Activated B cell treated with CpG ODN at 0.5 μM for 24 hours (primary cell): ENCODE measurements at places on chromosomes 16 and 17.

DNA sequence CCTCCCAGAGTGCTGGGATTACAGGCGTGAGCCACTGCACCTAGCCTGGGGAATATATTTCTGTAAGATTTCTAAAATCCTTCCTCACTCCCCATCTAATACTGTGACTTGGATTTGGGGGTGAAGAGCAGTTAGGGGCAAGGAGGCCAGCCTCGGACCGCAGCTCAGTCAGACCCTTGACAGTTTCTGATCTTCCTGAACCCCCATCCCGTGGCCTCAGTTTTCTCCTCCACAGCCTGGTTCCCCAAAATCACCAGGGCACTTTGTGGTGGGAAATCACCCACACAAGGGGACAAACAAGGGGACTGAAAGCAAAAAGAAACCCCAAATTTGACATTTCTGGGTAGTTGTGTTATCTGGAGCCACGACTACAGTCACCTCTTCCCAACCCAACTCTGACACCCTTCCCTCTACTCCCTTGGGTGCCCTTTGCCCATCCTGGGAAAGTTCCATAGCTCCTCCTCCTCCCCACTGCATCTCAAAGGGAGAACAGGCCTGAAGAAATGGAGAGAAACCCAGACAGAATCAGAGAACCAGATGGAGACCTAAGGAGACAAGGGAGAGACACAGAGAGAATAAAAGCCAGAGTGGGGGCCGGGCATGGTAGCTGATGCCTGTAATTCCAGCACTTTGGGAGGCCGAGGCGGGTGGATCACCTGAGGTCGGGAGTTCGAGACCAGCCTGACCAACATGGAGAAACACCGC is 2.8 kb upstream of the STAT5A start:
- no peak for DNase-seq
- H3K27ac ChIP-seq: peak overlapping the region; percentile 35
- H3K4me1 ChIP-seq: peaks cover 38% of the 10 kb centered on the region
- H3K27me3 ChIP-seq: no peaks in the 10 kb centered on the region
- H3K36me3 ChIP-seq: peaks cover 12% of the 10 kb centered on the region
- H3K4me3 ChIP-seq: no peak overlapping the region

DNA sequence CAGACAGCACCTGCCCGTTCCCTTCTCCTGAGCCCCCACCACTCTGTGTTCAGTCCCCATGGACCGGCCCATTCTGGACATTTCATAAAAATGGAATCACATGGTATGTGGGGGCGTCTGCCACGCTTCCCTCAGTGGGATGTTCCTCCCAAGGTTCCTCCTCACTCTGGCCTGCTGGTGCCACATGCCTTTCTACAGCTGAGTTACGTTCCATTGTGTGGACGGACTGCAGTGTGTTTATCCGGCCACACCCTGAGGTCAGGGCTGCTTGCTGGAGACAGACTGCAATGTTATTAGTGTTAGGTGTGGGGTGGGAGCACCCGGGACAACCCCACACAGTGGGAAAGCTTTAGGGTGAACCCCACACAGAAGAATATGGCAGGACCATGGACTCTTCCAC is 5.9 kb upstream of the AATK start:
- H3K4me1 ChIP-seq: peaks cover 1% of the 10 kb centered on the region
- H3K27ac ChIP-seq: no peak overlapping the region
- no peak overlapping the region for H3K4me3 ChIP-seq

DNA sequence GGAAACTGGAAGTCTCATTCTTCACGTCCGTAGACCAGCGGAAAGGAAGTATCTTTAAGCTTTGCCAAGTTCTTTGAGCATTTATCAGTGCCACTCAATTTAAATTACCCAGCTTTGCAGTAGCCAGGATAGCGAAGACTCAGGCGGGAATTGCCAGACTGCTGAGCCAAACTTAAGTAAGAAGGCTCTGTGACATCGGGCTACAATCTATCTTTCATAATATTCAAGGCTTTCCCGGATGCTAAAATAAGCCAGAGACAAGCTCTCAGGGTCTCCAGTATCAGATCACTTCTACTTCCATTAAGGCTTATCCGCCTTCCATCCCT is 436 bp upstream of the BRIP1 start:
- peaks cover 16% of the 10 kb centered on the region for H3K36me3 ChIP-seq
- no peak for DNase-seq
- peak overlapping the region; percentile 94 for H3K4me3 ChIP-seq
- H3K27ac ChIP-seq: peak overlapping the region; percentile 83
- peaks cover 18% of the 10 kb centered on the region for H3K4me1 ChIP-seq
- no peaks in the 10 kb centered on the region for H3K27me3 ChIP-seq

DNA sequence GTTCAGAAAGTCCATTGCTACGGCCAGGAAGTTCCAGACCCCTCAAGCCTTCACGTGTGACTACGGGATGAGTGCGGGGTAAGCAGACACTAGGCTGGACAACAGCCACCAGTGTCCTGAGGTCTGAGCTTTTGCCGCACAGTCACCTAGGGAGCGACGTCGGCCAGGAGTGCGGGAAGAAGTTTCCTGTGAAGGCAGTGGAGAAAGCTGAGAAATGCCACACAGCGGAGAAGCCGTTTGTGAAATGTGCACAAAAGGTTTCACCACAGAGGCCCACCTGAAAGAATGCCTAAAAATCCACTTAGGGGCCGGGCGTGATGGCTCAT is 47.4 kb downstream of the SHCBP1 start:
- no peaks in the 10 kb centered on the region for H3K4me1 ChIP-seq
- H3K4me3 ChIP-seq: no peak overlapping the region
- no peak overlapping the region for H3K27ac ChIP-seq
- H3K27me3 ChIP-seq: no peaks in the 10 kb centered on the region
- H3K36me3 ChIP-seq: no peaks in the 10 kb centered on the region

- no peak overlapping the region for H3K27ac ChIP-seq
- H3K4me1 ChIP-seq: no peaks in the 10 kb centered on the region
- DNase-seq: no peak
- H3K27me3 ChIP-seq: peaks cover 2% of the 10 kb centered on the region
- no peak overlapping the region for H3K4me3 ChIP-seq
Measured at GRCh38 chr16:74020095-74020670, 276.4 kb upstream of the PSMD7 start.

DNA sequence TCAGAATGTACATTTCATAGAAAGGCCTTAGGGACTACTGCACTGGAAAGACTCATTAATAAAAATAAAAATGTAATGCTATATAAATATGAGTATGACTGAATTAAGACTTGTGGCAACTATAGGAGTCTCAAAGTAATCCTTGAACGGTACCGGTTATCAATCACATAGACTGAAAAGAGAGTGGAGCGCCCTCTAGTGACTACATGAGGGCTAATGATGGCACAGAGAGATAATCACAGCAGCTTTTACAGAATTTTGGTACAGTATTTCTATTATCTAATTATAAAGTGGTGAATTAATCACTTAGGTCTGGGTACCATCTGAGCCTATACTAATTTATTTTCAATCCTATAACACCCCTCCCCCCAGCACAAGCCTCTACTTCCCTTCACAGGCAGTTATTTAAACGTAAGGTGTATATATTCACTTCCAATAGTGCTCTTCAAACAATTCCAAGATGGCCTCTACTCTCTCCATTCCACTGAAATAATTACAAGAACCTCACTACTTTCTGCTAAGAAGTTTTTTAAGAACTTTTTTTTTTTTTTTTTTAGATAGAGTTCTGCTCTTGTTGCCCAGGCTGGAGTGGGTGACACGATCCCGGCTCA is 40.7 kb upstream of the ANKFY1 start:
- DNase-seq: no peak
- peaks cover 60% of the 10 kb centered on the region for H3K36me3 ChIP-seq
- H3K4me1 ChIP-seq: peaks cover 20% of the 10 kb centered on the region
- no peaks in the 10 kb centered on the region for H3K27me3 ChIP-seq

GRCh38 chr17:66953630-66954020 is 10.9 kb upstream of the CACNG4 start:
- H3K36me3 ChIP-seq: no peaks in the 10 kb centered on the region
- H3K4me1 ChIP-seq: no peaks in the 10 kb centered on the region
- H3K4me3 ChIP-seq: no peak overlapping the region
- no peak overlapping the region for H3K27ac ChIP-seq

- H3K4me3 ChIP-seq: no peak overlapping the region
- no peaks in the 10 kb centered on the region for H3K27me3 ChIP-seq
- peaks cover 8% of the 10 kb centered on the region for H3K4me1 ChIP-seq
- DNase-seq: no peak
Measured at GRCh38 chr17:67528751-67529436, 151.8 kb downstream of the PITPNC1 start.

DNA sequence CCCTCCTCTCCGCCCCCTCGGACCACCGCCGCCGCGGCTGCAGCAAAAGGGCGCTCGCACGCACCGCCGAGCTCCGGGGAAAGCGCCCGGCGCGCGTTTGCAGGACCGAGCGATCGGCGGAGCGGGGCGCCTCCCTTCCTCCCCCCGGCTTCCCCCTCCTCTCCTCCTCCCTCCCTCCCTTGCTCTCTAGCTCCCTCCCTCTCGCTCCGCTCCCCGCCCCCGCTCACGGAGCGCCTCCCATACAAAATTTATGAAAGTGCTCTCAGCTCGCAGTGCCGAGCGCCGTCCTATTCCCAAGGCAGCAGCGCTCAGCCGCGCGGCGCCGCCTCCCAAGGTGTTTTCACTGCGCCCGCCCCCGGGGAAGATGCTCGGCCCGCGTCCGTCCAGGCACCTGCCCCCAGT is at the start of gene RTN4RL1:
Gene RTN4RL1 (minus strand): TSS at position 115 of the 402 bp plus-strand sequence. CDS start 469 bp downstream, outside the sequence.
- peak within 1 kb of the TSS; percentile 85 for H3K4me3 ChIP-seq
- peak; percentile 49 for DNase-seq
- H3K4me1 ChIP-seq: peaks cover 27% of the 10 kb centered on the region

DNA sequence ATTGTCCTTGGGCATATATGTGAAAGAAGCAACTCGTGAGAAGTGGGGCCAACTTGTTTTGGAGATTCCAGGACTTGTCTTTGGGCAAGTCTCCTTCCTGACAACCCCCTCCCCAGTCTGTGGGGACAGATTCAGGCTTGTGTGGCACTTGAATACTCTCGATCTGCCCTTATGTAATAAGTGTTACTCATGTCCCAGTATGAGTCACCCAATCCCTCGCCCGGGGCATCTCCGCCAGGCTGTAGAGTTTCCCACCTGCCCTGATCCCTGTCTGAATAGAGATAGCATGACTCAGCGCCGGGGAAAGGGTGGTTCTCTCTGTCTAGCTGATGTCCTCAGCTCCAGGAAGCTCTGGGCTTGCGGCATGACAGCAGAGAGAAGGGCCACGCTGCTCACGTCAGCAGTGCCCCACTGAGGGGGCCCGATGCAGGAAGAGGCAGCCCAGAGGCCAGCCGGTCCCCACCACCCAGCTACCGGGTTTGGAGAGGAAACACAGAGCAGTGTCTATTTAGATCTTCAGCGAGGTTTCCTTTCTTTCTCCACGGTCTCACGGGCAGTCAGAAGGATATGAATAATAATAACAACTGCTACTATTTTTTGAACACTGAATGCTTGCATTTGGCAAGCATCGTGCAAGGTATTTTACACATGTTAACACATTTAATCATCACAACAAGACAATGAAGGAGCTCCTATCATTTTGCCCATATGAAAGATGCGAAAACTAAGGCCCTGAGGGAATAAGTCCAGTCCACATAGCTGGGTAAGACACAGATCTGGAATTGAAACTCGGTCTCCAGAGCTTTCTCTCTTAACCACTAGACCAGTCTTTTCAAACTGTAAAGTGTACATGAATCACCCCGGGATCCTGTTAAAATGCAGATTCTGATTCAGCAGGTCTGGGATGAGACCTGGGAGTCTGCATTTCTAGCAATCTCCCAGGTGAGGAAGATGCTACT is 426.7 kb upstream of the MAF start:
- H3K4me1 ChIP-seq: no peaks in the 10 kb centered on the region
- H3K4me3 ChIP-seq: no peak overlapping the region
- peaks cover 1% of the 10 kb centered on the region for H3K27me3 ChIP-seq
- H3K36me3 ChIP-seq: no peaks in the 10 kb centered on the region
- no peak overlapping the region for H3K27ac ChIP-seq

- DNase-seq: no peak
- no peaks in the 10 kb centered on the region for H3K27me3 ChIP-seq
- H3K4me3 ChIP-seq: no peak overlapping the region
- H3K4me1 ChIP-seq: no peaks in the 10 kb centered on the region
- H3K36me3 ChIP-seq: no peaks in the 10 kb centered on the region
- no peak overlapping the region for H3K27ac ChIP-seq
Measured at GRCh38 chr16:5900046-5900445, 802.5 kb upstream of the EEF2KMT start.

DNA sequence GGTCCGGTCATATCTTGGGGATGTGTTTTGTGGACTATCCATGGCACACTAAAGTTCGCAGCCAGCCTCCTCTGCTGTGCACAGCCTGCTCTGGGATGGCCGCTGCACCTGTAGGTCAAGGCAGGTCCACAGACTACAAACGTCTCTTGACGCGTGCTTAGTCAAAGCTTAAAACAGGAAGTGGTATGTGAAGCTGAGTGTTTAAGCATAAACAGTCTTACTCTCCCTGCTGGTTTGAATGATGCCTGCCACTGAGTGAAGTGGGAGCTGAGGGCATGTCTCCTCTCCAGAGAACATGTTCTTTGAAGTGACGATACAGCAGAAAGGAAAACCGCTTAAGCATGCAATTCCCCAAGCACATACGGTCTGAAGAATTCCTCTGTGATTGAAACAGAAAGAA is 365.6 kb downstream of the SLC39A11 start:
- H3K36me3 ChIP-seq: no peaks in the 10 kb centered on the region
- DNase-seq: no peak
- H3K27me3 ChIP-seq: no peaks in the 10 kb centered on the region
- peaks cover 23% of the 10 kb centered on the region for H3K4me1 ChIP-seq
- peak overlapping the region; percentile 75 for H3K27ac ChIP-seq
- peak overlapping the region; percentile 79 for H3K4me3 ChIP-seq

DNA sequence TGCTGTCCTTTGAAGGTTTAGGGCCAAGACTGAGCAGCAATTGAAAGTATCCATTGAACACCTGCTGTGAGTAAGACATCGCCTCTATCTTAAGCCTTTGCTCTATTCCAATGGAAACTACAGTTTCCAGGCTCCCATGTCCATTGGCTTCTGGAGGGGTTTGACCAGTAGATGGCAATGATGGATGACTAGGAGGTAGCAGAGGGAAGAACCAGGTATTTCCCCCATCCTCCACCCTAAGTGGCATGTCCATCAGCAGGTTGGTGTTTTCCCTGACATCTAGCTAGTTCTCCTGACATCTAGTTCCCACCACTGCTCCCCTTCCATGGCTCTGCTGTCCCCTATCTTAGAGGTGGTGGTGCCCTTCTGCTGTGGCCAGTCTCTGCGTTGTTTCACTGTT is 58.7 kb downstream of the CENPV start:
- H3K4me3 ChIP-seq: no peak overlapping the region
- no peaks in the 10 kb centered on the region for H3K27me3 ChIP-seq
- no peak overlapping the region for H3K27ac ChIP-seq
- peaks cover 17% of the 10 kb centered on the region for H3K4me1 ChIP-seq

DNA sequence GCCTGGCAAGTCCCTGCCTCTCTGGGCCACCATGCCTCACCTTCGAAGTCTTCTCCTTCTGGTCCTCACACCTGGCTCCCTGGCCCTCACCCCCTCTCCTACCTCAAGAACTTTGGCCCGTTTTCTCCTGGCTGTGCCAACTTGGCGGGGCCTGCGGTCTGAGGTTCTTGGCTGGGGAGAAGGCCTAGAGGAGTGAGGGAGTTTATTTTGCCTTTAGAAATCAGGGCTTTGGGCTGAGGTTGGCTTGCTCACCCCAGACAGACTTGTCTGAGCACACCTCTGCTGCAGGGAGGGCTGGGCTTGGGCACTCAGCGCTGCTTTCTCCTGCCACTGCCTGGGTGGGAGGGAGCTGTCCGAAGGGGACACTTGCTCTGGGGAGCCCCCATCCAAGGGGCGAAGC is 23.3 kb upstream of the TAC4 start:
- H3K4me3 ChIP-seq: no peak overlapping the region
- no peak for DNase-seq
- no peaks in the 10 kb centered on the region for H3K36me3 ChIP-seq
- H3K4me1 ChIP-seq: no peaks in the 10 kb centered on the region
